HuH-7.5 (cell line): ENCODE measurements at places on chromosomes 5 and 9.

- no peak for DNase-seq
Measured at GRCh38 chr9:131148966-131149687, 23.7 kb downstream of the NUP214 start.

DNA sequence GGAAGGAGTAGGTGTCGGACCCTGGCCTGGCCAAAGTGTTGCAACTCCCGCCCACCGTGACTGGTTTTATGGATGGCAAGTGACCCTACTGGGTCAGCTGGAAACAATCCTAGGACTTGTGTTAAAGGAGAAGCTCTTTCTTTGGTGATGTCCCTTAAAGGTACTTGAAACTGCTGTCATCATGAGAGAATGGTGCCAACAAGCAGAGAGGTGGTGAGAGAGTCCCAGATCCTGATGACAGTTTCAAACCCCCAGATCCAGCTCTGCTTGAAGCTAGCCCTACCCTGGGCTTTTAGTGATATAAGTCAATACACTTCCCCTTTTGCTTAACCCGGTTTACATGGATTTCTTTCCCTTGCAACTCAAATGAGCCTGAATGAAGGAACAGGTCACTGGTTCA is 72.5 kb upstream of the UBTD2 start:
- DNase-seq: no peak

DNA sequence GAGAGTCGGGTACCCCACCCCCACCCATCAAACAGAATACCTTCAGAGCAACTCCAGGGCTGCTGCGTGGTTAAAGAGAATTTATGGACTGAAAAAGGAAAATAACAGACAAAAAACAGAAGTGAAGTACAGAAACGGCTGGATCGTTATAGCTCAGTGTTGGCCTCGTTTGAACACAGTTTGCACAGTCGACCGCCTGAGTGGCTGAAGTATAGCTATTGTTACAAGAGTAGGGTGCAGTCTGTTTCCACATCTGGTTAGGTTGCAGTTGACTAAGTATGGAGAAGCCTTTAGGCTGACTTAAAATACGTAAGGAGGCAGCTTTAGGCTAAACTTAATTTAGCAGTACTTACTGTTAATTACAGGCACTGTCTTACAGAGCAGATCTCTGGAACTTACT is 121.2 kb downstream of the GCNT1 start:
- DNase-seq: no peak

- no peak for DNase-seq
Measured at GRCh38 chr9:79301551-79302391, 270.0 kb upstream of the TLE4 start.

DNA sequence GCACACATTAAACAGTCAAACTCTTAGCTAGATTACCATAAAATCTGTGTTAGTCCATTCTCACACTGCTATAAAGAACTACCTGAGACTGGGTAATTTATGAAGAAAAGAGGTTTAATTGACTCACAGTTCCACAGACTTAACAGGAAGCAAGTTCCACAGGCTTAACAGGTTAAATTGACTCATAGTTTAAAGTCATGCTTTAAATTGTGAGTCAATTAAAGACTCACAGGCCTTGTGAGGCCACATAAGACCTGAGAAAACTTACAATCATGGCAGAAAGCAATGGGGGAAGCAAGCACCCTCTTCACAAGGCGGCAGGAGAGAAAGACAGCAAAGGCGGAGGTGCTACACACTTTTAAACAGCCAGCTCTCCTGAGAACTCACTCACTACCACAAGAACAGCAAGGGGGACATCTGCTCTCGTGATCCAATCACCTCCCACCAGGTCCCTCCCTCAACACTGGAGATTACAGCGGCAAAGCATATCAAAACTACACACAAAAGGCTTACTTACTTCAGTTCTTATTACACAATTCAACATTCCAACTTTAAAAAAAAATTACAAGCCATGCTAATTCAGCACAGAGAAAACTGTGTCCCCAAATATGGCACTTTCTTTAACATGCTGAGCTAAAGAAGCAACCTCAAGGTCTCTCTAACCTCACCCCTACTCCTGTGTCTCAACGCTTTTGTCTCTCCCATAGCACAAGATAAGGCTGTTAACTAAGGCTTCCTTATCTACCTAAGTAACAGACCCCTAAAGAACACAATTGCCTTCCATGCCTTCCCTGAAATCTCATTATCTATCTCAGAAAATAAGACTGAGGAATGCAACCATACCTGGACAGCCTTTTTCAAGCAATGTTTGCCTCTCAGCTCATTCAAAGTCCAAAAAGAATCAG is 805.1 kb downstream of the NR2F1-AS1 start:
- no peak for DNase-seq

DNA sequence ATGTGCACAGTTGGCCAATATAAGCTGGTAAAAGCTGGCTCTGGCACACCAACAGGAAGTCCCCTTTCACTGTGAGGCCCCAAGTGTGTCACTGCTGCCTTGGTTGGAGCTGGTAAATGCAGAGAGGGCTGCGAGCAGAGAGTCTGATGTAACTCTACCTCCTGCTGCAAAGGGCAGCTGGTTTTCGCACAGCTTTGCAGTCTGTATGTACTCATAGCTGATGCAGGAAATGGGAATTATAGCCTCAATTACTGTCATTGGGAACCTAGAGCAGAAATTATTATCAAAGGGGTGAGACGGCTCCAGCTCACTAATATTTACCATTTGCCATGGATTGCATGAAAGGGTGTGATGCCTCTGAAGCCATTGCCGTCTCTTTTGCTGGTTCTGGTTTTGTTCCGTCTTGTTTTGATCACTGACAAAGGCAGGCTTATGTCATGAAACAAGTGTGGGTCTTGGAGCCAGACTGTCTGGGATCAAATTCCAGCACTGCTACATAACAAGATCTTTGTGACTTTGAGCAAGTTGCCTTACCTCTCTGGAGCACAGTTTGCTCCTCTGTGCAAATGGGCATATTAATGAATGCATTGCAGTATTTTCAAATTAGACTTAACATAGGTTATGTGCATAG is 124.3 kb upstream of the SLC25A48 start:
- no peak for DNase-seq

DNA sequence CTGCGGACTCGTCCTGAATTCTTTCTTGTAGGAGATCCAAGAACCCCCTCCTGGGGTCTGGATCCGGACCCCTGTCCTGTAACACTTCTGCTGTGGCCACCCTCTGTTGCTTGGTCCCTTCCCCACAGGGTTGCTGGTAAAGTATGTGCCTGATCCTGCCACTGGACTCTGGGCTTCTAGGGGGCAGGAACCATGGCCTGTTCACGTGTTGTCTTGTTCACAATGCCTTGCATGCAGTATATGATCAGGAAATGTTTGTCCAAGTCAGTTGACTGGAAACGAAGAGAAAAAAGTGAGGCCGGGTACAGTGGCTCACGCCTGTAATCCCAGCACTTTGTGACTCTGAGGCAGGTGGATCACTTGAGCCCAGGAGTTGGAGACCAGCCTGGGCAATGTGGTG is 139.3 kb upstream of the ALDH1B1 start:
- DNase-seq: no peak

DNA sequence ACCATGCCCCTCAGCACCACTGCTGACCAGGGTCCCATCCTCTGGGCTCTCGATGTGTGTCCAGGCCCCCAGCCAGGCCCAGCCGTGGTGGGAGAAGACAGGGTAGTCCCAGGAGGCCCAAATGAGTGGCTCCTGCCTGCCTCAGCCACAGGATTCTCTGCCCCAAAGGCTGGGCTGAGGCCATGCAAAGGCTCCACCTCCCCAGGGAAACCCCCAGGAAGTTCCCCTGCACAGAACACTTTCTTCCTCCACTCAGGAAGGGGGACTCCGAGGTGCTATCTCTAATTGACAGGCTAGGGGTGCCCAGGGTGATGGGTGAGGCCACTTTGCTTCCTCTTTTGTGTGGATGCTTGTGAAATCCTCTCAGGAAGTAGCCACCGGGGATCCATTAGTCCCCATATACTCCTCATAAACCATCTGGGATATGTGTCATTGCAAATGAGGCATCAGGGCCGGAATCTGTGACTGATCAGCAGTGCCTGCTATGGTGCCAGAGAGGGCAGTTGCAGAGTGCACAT is 23.1 kb upstream of the TDRD7 start:
- DNase-seq: no peak

DNA sequence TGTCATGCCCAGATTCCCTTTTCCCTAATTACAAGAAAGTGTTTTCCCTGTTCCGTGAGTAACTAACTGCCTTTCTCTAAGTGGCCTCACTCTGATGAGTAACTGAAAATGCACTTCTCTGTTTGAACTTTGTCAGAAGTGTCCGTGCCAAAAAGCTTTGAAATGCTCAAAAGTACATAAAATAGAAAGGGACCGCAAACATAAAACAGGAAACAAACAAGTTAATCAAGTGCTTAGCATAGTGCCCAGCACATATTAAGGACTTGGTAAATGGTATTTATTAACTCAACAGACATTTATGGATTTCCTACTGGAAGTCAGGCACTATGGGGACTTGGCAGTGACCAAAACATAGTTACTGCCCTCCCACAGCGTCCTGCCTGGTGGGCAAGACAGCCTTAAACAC is 22.3 kb downstream of the AQP3 start:
- no peak for DNase-seq
